GM23338 (cell line): ENCODE measurements at places on chromosomes 7 and 10. TPM values are rescaled to one million over a fixed set of nuclear protein-coding genes. Genes with fewer than 3 reads are reported as not detected.

DNA sequence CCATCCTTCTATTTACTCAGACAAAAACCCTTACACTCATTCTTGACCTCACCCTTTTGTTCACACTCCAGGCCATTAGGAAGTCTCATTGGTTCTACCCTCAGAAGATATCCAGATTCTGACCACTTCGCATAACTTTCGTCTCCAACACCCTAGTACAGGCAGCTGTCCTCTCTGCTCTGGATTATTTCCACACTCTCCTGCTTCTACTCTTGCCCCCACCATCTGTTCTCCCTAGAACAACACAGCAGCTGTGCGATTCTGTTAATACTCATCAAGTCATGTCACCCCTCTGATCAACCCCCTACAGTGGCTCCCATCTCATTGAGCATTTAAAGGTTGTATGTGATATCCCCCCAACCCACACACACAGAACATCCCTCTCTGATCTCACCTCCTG lies 15.5 kb upstream of the TRIL start:
- DNase-seq: no peak

DNA sequence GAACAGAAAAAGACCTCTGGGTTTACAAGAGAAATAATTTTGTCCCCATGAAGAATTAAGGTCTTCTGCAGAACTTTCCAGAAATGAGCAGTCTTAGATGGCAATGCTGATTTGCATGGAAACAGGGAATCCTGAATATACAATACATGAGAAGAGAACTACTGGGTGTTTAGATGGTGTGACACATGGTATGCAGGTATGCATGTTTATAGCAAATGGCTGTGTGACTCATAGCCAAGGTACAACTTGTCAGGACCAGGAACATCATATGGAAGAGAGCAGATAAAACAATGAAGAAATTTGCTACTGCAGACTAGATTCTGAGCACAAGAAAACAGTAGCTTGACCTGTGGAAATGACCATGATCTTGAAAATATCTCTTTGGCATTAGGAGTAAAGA lies 907.8 kb downstream of the GATA3 start:
- no peak for DNase-seq

DNA sequence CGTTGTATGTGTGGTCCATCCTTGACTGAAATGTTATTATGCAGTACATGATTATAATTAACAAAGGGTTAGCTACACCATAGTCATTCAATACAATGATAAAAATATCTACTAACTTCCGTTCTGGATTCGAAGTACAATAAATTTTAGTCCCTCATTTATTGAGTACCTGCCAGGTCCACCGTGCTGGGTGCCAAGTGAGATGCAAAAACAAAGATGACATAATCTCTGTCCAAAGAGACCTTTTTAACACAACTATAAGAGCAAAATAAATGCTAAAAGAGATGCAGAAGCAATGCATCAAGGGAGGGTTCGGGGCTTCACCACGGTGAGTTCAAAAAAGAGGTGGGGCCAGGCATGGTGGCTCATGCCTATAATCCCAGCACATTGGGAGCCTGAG lies 33.1 kb downstream of the LAMB1 start:
- no peak for DNase-seq

GRCh38 chr7:27994639-27995038 lies 186.0 kb downstream of the JAZF1 start:
- no peak for DNase-seq

Gene CH25H
- 0.47 and 1.3 TPM in 2 replicates for total RNA-seq

DNA sequence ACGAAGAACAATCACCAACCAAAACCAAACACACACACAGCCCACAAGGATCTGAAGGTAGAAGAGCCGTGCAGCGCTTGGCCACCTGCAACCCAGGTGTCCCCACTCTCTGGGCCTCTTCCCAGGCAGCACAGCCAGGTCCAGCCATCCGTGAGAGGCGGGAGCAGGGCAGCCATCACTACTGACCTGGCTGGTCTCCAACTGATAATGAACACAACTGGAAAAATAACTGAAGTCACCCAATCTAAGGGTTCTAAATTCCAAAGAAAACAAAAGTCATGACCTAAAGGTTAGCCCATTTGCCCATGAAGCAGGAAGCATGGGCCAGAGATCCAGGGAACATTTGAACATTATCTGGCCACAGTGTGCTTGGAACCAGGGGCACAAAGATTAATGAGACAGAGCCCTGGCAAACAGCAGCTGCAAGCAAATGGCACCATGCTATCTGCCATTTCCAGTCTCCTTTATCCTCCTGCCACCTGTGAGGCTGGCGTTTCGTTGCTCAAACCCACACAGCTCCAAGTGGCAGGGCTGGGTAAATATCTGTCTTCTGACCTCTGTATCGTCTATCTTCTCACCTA lies 207.9 kb downstream of the TNS3 start:
- no peak for DNase-seq

- peak; percentile 91 for DNase-seq
Observed at GRCh38 chr10:73110345-73110849, at the start of gene NUDT13. TSS of gene NUDT13 (plus strand) at chr10:73110455. CDS start at chr10:73114366, 3,911 bp downstream.

DNA sequence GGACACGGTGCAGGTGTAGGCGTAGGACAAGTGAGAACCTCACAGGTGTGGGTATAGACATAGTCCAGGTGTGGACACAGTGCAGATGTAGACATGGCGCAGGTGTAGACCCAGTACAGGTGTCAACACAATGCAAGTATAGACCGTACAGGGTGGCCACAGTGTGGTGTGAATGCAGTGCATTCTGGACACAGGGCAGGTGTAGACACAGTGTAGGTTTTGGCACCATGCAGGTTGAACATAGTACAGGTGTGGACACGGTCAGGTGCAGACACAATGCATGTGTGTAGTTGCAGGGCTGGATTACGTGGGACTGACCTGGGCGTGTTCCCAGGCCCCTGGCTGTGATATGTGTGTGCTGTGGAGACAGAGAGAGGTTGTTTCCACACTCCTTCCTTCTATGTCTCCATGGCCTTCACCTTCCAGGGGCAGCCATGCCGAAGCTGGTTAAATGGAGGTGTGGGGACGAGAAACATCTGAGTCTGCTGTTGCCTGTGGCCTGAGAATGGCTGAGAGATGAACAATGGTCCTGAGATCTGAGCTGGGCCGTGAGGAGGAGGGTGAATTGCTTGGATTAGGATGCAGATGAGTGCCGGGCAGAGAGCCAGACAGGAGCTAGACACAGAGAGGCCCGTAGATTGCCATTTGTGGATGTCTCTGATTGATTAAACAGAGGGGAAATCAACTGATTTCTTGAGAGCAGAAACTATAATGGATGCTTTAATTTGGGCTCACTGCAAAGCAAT lies 343.9 kb upstream of the SHH start:
- no peak for DNase-seq

GRCh38 chr7:55158541-55159382 lies 139.9 kb downstream of the EGFR start:
- no peak for DNase-seq

DNA sequence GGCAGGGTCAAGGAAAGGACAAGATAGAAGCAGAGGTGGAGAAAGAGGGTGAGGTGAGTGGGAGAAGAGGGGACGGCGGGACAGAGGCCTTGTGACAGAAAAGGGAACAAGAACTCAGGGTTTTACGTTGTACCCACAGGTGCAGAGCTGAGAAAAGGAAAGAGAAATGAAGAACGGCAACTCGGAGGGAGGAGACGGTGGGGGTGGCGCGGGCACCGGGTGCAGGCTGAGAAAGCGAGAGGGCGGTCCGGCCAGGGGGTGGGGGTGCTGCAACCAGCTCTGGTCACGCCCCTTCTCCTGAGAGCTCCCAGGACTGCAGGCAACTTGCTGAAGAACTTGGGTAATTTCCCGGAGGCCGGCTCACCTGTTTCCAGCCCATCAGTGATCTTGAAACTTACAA lies 65.3 kb downstream of the CARD11 start:
- peak; percentile 76 for DNase-seq

DNA sequence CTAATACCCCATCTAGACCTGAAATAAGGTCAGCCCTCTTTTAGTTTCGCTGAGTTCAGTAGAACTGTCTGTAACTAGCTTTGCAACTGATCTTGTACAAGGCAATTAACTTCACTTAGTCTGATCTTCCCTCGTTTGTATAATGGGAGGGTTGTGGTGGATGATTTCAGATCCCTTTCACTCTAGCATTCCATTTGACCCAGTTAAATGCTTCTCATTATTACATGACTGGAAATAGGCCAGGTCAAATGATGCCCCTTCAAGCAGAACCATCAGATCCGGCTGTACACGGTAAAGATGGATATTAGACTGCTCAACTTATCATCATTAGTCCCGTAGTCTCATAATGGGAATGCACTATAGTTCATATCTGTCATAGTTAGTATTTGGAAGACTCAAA lies 1009.0 kb downstream of the LRMDA start:
- no peak for DNase-seq

DNA sequence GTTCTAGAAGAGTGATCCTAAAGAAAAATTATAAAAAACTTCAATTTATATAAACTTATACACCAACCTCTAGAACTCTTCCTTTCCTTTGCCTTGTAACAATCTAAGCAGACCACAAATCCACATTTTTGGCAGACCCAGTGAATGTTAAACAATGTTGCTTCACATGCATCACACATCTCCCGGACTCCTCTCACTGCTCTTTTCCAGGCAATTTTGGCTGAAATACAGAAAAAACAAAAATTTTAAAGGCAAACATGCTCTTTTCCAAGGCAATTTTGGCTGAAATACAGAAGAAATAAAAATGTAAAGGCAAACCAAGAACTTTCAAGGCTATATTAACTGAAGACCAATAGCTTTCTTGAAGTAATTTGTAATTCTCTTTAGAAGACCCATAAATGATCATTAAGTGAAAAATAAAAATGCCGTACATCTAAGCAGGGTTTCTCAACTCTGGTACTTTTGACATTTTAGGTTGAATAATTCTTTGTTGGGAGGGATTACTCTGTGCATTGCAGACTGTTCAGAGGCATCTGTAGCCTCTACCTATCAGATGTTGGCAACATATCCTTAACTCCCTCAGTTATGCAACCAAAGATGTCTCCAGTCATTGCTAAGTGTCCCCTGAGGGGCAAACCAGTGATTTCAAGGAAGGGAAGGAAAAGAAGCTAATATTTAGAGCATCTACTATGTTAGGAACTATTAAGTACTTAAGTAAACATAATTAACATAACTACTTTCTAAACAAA lies 64.4 kb downstream of the NRBF2 start:
- no peak for DNase-seq

Gene ATOH7
- 1.2 and 1.8 TPM in 2 replicates for total RNA-seq

GRCh38 chr7:22566176-22566575 lies 66.2 kb upstream of the STEAP1B start:
- DNase-seq: no peak

DNA sequence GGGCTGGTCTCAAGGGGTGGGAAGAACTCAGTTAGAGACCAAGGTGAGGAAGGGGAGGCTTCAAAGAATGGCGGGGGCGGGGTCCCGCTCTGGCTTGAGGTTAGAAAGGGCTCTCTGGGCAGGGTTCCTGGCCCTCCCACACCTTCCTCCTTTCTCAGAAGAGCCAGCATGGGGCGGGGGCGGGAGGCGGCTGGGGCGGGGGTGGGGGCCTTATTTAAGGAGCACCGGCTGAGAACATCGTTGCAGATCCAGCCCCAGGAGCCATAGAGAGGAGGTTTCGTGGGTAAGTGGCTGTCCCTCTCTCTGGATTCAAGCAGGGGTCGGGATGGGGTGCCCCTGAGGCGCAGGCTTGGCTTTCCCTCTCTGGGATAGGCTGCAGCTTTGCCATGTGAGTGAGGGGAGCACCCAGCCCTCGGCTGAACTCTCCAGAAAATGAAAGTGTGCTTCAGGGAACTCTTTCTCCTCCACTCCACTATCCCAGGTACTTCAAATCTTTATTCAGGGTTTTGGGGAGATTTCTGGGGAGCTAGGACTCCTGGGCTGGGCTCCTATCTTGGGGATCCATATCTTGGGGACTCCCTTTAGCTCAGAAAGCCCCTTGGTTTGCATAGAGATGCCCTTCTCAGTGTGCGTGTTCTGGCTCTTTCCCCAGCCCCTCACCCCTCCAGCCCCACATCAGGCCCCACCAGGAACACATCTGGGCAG lies 3.3 kb upstream of the CUEDC2 start:
- peak; percentile 74 for DNase-seq

- no peak for DNase-seq
Observed at GRCh38 chr10:1874533-1874932, 137.2 kb upstream of the ADARB2 start.

Gene TAS2R4
- 3.3 and 4.2 TPM in 2 replicates for total RNA-seq

DNA sequence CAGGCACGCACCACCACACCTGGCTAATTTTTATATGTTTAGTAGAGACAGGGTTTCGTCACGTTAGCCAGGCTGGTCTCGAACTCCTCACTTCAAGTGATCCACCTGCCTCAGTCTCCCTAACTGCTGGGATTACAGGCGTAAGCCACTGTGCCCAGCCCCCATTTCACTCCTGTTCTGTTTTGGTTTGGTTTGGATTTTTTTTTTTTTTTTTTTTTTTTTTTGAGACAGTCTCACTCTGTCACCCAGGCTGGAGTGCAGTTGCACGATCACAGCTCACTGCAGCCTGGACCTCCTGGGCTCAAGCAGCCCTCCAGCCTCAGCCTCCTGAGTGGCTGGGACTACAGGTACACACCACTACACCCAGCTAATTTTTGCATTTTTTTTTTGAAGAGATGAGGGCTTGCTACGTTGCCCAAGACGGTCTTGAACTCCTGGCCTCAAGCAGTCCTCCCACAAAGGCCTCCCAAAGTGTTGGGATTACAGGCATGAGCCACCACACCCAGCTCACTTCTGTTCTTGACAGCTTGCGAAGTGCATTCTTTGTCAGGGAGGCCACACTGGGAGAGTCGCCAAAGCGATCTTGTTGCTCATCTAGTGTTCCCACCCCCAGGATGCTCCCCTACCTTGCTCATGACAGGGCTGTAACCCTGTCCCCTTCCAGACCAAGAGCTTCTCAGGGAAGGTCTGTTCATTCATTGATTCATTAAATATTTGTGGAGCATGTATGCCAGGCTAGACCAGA lies 229.1 kb downstream of the CUX1 start:
- no peak for DNase-seq

DNA sequence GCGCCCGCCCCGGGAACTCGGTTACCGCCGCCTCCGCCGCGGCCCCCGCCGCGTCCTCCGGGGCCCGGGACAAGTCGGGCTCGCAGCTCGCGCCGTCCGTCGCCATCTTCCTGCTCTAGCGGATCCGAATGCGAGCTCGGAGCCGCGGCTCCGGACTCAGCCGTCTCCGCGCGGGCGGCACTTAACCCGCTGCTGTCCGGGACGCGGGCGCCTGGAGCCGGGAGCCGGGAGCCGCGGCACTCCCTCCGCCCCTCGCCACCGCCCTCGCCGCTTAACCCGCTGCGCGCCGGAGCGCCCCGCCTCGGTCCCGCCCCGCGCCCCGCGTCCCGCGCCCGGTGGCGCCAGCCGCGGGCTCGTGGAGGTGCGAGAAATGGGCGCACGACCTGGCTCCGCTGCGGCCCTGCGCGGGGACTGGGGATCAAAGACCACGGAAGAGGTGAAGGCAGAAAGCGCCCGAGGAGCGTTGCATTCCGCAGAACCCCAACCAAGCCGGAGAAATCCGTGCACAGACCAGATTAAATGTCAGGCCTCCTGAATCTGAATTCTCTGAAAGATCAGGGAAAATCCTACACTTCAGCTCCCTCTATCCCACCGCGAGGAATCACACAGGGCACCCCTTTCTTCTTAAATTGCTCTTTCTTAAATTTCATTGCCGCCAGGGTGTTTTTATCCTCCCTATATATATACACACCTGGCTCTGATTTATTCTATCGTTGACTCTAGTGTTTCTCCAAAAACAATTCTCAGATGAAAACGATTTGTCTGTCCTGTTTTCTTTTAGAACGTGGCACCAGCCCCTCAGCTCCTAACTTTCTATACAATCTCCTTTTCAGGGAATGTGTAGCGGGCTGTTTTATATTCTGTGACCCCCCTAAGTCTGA lies at the start of gene CTTNBP2:
Gene CTTNBP2 (minus strand): TSS at position 132 of the 881 bp plus-strand sequence. CDS start 26 bp downstream, at position 106.
- DNase-seq: peak; percentile 85

- DNase-seq: no peak
Observed at GRCh38 chr10:5445006-5445405, 32.6 kb downstream of the NET1 start.
